ENCODE measurements at places on chromosomes 13 and 19.

DNA sequence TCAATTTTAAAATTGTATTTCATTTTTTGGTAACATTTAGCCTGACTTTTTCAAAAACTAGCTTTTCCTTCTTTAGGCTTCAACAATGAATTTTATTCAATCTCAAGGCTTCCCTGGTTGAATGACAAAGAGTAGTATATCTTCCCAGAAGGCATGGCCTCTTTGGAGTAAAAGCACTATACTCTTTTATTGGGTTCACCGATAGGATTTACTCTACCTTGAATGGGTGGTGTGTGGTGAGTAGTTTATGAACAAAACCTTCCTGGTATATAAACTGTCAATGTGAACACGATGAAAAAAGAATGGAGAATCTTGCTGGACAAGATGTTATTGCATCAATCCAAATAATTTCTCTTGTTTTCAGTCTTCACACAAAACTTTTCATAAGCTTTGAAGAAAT, 167.7 kb downstream of the DACH1 start:
- DNase-seq, result no peak

GRCh38 chr19:8256276-8257051, 47.3 kb downstream of the CERS4 start:
- no peak for DNase-seq

DNA sequence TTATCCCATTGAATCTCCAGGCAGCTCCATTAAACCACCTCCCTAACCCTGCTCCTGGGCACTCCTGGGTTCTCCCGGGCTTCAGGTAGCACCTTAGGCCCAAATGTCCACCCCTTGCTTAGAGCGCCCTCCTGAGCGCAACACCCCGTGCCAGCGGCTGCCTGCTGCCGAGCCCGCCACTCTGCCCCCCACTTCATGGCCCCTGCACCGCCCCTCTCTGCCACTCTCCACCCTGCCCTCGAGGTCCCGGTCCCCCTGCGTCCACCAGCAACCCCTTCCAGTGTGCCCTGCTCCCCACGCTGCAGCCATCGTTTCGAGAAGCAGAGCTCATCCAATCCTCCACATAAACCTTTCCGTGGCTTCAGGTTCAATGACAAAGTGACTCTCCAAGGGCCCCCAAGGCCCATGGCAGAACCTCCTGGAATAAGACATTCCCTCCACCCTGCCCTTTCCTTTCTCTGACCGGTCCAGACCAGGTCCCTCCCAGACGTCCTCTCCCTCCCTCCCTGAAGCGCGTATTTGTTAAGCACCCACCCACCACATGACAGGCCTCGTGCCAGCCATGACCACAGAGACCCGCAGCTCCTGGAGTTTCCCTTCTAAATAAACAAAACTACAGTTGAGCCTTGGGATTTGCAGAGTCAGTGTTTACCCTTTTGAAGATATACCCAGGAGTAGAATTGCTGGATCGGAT, 66.6 kb downstream of the ARHGEF18 start:
- DNase-seq, result no peak

GRCh38 chr13:73146707-73147106, 87.9 kb downstream of the KLF5 start:
- DNase-seq, result no peak

- no peak for DNase-seq
Observed at GRCh38 chr19:17340302-17340870, 3.0 kb downstream of the GTPBP3 start.

DNA sequence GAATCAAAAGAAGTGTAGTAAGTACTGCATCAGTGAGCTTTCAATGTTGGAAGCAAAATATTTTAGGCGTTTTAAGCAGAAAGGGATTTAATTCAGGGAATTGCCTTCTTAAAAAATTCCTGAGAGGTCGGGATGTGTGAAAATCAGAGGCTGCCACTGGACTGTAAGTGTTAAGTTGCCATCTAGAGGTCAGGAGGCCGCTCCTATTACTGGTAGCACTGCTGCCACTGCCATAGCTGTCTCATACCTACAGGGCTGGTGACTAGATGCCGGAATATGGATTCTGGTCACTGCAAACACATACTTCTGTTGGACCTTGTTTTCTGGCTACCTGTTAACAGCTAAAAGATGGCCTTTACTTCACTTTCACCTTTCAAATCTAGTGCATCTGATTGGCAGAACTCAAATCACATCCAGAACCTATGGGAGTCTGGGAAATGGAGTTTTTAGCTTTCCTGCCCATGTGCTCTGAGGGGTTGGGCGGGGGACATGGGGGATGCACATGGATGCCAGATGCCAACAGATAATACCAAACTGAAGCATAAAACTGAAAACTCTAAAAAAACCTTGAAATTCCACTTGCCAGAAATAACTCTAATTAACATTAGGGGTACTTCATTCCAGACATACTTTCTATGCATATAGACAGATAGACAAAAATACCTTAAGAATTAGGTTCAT, 29.8 kb downstream of the DGKH start:
- no peak for DNase-seq

DNA sequence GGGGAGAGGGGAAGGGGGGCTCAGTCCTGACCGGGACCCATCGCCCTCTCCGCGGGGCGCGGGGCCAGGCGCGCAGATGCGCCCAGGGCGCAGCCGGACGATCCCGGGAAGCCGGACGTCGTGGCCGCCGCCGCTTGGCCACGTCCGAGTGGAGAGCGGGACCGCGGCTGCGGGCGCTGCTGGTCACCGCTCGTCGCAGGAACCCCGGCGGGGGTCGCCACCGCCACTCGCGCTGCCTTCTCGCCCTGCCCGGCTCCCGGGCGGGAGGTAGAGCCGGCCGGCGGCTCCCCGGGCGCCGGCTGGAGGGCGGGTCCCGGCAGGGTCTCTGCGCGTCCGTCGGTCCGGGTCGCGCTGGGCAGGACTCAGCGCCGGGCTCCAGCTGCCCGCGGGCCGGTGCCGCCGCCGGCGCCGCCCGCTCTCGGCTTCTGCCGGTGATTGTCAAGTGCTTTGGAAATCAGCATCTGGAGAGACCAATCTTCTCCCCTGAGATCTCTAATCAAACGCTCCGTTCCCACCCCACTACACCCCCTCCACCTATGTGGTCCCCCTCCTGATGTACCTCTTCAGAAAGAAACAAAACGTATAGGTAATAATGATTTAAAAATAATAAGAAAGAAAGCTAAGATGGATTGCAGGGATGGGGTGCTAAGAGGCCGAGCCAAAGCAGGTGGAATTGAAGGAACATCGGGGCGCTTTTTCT, 464.4 kb downstream of the ITGBL1 start:
- no peak for DNase-seq

DNA sequence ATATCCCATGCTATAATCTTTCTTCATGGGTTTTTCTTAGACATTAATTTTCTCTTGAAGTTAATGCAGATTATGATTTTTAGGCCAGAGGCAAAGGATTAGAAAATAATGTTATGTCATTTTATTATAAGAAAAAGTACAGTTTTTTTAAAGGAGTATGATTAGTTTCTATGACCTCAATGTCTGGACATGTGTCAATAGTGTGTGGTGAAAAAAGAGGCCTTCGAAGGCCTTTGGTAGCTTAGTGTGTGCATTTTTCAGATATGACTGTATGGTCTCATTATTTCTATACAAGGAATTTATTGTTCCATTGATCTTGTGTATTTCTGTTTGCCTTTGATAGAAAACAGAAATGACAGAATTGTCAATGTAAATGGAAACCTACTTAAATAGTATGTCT, 195.6 kb downstream of the GPC5 start:
- DNase-seq, result no peak

- DNase-seq, result no peak
Observed at GRCh38 chr19:17385878-17386611, 8.0 kb downstream of the CCDC194 start.
